ENCODE measurements at places on chromosomes 4 and X.

- H3K4me3 ChIP-seq: no peak overlapping the region
- DNase-seq: no peak
- no peaks in the 10 kb centered on the region for H3K4me1 ChIP-seq
Measured at GRCh38 chr4:147826288-147826646, 94.4 kb downstream of the ARHGAP10 start.

GRCh38 chrX:2901367-2902036 lies 27.6 kb downstream of the ARSD start:
- H3K4me1 ChIP-seq: no peaks in the 10 kb centered on the region
- no peak overlapping the region for H3K27ac ChIP-seq
- DNase-seq: no peak
- H3K4me3 ChIP-seq: no peak overlapping the region
- H3K36me3 ChIP-seq: no peaks in the 10 kb centered on the region
- no peaks in the 10 kb centered on the region for H3K27me3 ChIP-seq

DNA sequence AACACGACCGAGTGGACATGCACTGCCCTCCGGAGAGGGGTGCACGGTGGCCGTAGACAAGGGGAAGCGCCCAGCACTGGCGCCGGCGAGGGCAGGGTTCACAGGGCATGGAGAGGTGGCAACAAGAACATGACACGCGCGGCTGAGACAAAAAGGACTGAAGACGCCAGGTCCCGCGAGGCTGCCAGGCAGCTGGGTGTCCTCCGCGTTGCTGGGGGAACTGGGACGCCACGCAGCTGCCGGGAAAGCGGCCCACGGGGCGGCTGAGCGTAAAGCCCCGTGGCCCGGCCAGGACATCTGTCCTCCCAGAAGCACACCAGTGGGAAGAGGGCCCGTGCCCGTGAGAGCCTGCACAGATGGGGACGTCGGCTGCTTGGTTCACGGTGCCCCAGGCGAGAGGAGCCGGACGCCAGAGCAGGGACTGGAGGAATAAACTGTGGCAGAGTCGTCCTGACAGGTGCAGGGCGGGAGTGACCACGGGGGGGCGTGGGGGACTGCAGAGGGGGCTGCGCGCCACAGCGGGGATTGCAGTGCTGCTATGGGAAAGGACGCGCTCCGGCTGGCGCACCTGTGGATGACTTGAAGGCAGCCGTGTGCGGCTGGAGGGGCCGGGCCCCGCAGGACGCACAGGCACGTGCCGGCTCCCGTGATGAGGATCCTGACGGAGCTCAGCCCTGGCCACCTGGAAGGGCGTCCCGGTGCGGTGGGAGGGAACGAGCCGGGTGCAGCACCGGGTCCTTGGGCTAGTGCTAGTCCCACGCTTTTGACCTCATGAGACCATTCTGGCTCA lies 32.1 kb upstream of the GTPBP6 start:
- H3K27ac ChIP-seq: no peak overlapping the region
- peaks cover 9% of the 10 kb centered on the region for H3K36me3 ChIP-seq
- H3K4me1 ChIP-seq: no peaks in the 10 kb centered on the region
- no peak overlapping the region for H3K4me3 ChIP-seq

GRCh38 chr4:145951931-145952330 lies 13.3 kb upstream of the ZNF827 start:
- no peaks in the 10 kb centered on the region for H3K27me3 ChIP-seq
- no peak overlapping the region for H3K27ac ChIP-seq
- no peak overlapping the region for H3K4me3 ChIP-seq
- H3K4me1 ChIP-seq: no peaks in the 10 kb centered on the region

GRCh38 chr4:184136525-184136924 lies 81.1 kb downstream of the ENPP6 start:
- H3K27me3 ChIP-seq: no peaks in the 10 kb centered on the region
- H3K36me3 ChIP-seq: no peaks in the 10 kb centered on the region
- H3K4me1 ChIP-seq: no peaks in the 10 kb centered on the region
- no peak for DNase-seq

DNA sequence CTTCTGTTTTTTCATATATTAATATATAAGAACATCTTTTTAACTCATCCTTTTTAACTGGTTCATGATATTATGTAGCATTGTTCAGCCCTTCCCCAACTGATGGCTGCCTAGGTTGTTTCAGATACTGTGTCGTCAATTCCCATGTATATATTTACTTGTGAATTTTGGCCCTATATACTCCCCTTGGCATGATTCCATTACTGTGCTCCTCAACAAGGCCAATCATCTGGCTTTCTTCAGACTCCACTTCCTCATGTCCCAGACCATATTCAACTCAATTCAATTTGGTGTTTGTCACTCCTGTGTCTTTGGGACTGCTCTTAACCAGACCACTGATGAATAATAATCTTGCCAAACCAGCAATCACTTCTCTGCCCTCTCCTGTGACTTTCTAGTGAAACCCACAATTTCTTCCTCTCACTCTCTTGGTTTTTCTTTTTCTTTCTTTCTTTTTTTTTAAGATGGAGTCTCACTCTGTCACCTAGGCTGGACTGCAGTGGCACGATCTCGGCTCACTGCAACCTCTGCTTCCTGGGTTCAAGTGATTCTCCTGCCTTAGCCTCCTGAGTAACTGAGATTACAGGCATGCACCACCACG lies 2.7 kb upstream of the WDR45 start:
- peaks cover 13% of the 10 kb centered on the region for H3K4me1 ChIP-seq
- no peak for DNase-seq
- no peaks in the 10 kb centered on the region for H3K27me3 ChIP-seq
- no peaks in the 10 kb centered on the region for H3K36me3 ChIP-seq

- H3K36me3 ChIP-seq: no peaks in the 10 kb centered on the region
- no peaks in the 10 kb centered on the region for H3K27me3 ChIP-seq
- no peaks in the 10 kb centered on the region for H3K4me1 ChIP-seq
- H3K4me3 ChIP-seq: no peak overlapping the region
Measured at GRCh38 chr4:185764876-185765275, 47.1 kb downstream of the SORBS2 start.

- no peaks in the 10 kb centered on the region for H3K27me3 ChIP-seq
- H3K27ac ChIP-seq: no peak overlapping the region
- no peak for DNase-seq
- H3K4me3 ChIP-seq: no peak overlapping the region
Measured at GRCh38 chrX:112714357-112714918, 34.7 kb upstream of the LHFPL1 start.

- no peak for DNase-seq
- H3K27ac ChIP-seq: no peak overlapping the region
- no peaks in the 10 kb centered on the region for H3K36me3 ChIP-seq
- H3K4me3 ChIP-seq: no peak overlapping the region
Measured at GRCh38 chr4:118260309-118260708, 92.5 kb downstream of the PRSS12 start.

- no peaks in the 10 kb centered on the region for H3K27me3 ChIP-seq
- H3K4me1 ChIP-seq: no peaks in the 10 kb centered on the region
- DNase-seq: no peak
- H3K36me3 ChIP-seq: no peaks in the 10 kb centered on the region
- no peak overlapping the region for H3K27ac ChIP-seq
Measured at GRCh38 chr4:15390494-15390893, 37.3 kb upstream of the C1QTNF7 start.

GRCh38 chrX:12153741-12154140 lies 15.5 kb downstream of the FRMPD4 start:
- no peak overlapping the region for H3K4me3 ChIP-seq
- no peak for DNase-seq
- H3K36me3 ChIP-seq: no peaks in the 10 kb centered on the region
- no peaks in the 10 kb centered on the region for H3K4me1 ChIP-seq
